ENCODE measurements at places on chromosomes 16 and 17.

DNA sequence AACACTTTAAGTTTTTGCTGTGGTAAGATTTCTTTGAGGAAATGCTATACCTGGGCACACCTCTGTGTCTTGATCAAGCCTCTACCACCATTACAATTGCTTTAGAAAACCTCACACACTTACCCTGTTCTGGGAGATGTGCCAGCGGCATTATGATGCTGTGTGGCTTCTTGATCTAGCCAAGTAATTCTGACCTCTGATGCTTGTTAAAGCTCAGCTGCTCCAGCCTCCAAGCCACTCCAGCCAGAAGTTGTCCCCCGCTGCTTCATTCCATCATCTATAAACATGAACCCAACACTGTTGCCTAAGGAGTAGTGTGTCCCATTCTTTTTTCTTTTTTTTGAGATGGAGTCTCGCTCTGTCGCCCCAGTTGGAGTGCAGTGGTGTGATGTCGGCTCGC is 60.1 kb downstream of the CYLD start:
- DNase-seq, result no peak

DNA sequence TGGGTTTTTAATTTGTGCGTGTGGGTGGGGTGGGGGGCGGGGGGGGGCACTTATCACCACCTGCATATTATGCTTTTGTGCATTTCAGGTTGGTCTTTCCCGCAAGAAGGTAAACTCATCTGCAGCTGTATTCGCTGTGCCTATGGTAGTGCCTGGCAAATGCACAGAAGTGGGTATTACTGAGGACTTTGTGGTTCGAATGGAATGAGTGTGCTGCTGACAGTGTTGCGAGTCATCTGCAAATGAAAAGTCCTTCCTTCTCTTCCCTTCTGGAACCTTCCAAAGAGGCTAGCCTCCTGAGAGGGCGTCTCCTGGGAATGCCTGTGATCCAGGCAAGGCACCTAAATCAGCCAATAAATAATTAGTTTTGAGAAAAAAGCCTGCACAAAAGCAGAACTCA is 532.9 kb downstream of the MAF start:
- DNase-seq, result no peak

DNA sequence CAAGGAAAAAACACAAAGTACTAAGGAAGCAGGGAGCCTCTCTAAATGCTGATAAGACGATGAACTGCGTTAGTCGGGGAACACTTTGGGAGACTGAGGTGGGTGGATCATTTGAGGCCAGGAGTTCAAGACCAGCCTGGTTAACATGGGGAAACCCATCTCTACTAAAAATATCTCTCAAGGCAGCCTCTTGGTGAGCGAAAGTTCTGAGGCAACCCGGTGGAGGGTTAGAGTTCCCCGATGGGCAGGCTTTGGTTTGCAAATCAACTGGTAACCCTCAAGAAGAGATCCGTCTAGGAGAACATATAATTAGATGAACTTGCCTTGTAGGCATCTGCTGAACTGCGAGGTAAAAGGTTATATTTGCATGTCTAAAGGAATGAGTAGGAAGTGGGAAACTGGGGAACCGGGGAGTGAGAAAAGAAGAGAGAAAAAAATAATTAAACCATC is 44.6 kb downstream of the WSB1 start:
- no peak for DNase-seq

GRCh38 chr17:79340333-79341221 is 266.0 kb downstream of the ENGASE start:
- DNase-seq, result no peak

DNA sequence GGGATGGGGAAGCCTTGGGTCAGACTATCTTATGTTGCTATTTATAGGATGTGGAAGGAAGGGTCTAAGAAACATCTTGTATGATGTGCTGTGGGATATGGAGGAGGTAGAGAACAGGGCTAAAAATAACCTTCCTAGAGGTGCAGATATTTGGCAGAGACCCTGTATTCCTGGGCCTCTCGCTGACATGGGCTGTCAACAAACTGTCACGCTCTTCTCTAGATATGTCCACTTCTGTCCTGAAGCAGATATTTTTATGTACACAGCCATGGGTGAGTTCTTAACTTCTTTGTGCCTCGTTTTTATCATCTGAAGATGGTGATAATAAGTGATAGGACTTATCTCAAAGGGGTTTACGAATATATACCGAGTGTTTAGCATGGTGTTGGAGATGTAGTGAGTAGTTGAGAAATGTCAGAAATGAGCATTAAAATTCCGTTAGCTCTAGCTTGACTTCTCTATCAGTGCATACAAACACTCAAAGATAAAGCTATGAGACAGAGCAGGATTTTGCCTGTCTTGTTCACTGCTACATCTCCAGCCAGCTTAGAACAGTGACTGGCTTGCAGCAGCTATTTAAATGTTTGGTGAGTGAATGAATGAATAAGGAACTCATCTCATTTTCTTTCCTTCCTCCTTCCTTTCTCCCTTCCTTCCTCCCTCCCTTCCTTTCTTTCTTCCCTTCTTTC is 2.9 kb upstream of the AQP8 start:
- DNase-seq, result no peak

- DNase-seq, result no peak
These were observed 8.4 kb downstream of the SOST start for GRCh38 chr17:43750153-43750552.

- no peak for DNase-seq
These were observed 33.5 kb downstream of the GRIN2C start for GRCh38 chr17:74825952-74826719.

DNA sequence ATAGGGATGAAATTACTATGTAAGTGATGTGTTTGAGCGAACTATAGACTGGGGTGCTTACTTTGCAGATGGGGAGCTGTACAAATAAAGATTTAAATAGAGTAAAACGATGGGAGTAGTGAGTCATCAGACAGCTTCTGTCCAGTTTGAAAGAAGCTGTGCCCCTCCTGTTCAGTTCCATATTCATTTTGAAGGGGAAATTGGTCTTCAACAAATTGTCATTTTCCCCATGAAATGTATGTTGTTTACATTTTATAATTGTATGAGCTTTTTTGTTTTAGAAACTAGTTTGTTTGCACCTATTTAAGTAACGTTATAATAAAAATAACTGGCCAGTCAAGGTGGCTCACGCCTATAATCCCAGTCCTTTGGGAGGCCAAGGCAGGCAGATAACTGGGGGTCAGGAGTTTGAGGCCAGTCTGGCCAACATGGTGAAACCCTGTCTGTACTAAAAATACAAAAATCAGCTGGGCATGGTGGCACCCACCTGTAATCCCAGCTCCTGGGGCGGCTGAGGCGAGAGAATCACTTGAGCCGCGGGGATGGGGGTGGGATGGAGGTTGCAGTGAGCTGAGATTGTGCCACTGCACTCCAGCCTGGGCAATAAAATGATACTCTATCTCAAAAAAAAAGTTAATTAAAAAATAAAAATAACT is 20.2 kb downstream of the SEC14L1 start:
- no peak for DNase-seq

- DNase-seq, result no peak
These were observed 37.2 kb downstream of the GLP2R start for GRCh38 chr17:9862949-9863348.

DNA sequence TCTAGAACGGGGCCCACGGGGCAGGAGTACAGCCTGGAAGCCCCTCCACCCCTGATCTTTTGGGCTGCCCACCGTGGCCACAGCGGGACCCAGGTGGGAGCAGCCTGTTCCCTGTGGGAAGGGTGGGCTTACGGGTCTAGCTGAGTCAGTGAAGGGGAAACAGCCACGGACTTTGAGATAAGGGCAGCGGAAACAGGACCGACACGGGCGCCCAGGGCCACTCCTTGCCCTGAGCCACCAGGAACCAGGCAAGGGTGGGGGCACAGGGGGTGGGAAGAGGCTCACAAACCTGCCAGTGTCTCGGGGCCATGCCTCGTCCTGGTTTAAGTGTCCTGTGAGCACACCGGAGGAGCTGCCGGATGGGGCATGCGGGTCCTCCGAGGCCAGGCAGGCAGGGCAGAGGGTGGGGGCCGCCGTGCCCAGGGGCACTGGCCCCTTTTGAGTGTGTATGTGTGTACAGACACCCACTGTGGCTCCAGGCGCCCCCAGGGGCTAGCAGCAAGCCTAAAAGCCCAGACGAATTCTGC is 47.6 kb upstream of the PVALEF start:
- DNase-seq, result no peak

DNA sequence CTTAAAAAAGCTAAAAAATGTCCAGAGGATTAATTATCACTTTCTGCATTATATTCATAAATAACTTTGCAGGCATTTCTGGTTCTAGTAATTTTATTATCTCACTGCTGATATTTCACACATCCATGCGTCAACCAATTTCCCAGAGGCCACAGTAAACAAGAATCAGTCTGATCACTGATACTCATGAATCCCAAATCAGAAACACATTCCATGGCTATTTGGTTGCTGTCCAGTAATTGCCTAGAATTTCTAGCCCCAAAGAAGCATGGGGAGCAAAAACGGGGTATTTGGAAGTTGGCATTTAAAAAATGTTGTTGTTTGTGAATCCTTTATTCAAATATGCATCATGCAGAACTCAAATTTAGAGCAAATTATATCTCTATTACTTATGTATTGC is 244.8 kb downstream of the CDH8 start:
- no peak for DNase-seq

GRCh38 chr16:1225051-1225451 is at the start of gene TPSG1:
TPSG1 (minus strand) TSS chr16:1225268; CDS start chr16:1225252, 16 bp downstream.
- no peak for DNase-seq

DNA sequence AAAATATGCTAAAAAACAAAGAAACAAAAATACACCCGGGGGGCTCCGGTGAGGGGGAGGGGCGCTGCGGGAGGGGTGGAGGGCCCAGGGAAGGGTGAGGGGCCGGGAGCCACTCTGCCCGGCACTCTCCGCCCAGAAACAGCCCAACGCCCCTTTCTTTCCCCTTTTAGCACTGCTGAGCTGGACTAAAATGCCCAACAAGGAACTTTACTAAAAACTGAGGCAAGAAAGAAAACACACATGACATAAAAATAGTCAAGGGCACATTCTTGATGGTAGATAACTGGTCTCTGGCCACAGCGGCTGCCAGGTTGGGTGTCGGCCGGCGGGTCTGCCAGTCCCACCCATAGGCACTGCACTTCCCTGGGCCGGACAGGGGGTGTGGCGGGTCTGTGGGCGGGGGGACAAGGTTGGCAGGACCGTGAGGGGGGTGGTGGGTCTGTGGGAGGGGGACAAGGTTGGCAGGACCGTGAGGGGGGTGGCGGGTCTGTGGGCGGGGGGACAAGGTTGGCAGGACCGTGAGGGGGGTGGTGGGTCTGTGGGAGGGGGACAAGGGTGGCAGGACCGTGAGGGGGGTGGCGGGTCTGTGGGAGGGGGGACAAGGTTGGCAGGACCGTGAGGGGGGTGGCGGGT is 20.9 kb downstream of the METRNL start:
- DNase-seq, result no peak

DNA sequence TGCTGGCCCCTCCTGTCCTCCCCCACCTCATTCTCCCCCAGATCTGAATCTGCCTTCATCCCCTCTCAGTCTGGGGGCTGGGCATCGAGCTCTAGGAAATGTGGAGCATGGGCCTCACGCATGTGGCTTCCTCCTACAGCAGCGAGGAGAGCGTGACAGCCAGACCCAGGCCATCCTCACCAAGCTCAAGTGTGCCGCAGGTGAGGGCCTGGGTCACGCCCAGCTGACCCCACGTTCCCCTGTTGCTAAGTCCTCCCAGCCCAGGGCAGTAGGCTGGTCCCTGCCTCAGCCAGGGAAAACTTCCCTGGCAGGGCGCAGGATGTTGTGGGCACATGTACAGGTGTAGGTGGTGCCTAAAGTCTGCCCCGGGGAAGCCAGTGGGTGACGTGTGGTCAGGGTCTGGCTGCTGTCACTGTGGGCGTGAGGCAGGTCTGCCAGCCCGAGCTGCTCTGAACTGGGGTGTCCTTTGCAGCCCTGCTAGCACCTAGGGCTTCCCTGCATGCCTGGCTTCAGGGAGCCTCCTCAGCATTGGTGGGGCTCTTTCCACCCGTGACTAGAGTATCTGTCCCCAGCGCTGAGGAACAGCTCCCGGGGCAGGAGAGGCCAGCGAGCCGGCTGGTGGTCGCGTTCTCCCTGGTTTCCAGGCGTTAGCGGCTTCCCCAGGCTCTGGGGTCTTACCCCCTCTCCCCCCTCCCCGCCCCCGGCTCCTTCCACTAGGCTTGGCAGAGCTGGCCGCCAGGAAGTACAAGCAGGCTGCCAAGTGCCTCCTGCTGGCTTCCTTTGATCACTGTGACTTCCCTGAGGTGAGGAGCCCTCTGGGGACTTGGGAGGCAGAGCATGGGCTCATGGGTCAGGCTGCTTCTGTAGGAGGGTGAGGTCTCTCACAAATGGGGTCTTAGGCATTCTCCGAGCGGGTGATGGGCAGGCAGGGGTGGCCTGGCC is 3.6 kb downstream of the GPS1 start:
- peak; percentile 18 for DNase-seq

GRCh38 chr17:59547131-59547915 is 18.1 kb upstream of the DHX40 start:
- DNase-seq, result no peak

DNA sequence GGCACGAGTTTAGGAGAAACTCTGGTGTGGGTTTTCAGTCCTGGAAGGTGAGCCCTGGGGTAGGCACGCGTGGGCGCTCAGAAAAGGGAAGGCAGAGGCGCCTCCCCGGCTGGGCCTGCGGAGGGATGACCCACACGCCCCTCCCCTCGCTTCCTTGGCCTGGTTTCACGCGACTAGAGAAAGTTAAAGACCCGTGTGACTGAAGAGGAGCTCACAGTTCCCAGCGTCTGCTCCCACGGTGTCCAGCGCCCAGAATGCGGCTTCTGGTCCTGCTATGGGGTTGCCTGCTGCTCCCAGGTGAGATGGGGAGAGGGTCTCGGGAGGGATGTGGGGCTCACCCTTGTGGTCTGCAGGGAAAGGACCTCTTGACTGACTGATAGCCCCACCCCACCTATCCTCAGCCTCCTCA is at the start of gene CD300LG:
Gene CD300LG, plus strand, starts transcription at position 214 of the 409 bp plus-strand sequence. Its CDS starts 41 bp downstream, at position 255.
- DNase-seq, result no peak

GRCh38 chr16:78896280-78896679 is 704.3 kb downstream of the MAF start:
- DNase-seq, result no peak

GRCh38 chr17:968812-969730 is 10.5 kb downstream of the NXN start:
- no peak for DNase-seq

DNA sequence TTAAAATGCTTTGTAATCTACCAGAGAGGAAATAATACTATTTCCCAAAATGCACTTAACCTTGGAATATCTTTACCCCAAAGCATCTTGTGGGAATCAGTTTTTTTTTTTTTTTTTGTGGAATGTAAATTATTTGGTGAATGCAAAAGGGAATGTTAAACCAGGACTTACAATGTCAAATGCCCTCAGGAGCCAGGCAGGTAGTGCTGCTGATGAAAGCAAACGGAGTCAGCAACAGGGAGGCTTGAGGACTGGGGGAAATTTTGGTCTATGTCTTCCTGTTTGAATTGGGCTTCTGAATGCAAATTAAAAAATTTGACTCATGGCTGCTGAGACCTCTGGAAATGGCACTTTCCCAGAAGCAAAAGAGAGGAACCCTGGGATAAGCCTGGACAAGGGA is 96.5 kb upstream of the NLRP1 start:
- DNase-seq, result no peak

All from left cardiac atrium (tissue), 4 donors.